ENCODE measurements at places on chromosomes 2 and 18. TPM values are rescaled to one million over a fixed set of nuclear protein-coding genes. Genes with fewer than 3 reads are reported as not detected.

GRCh38 chr18:69495338-69495737 is 94.7 kb downstream of the DOK6 start:
- no peaks in the 10 kb centered on the region for H3K4me1 ChIP-seq
- H3K4me3 ChIP-seq, result no peak overlapping the region
- DNase-seq, result no peak
- no peaks in the 10 kb centered on the region for H3K36me3 ChIP-seq

- DNase-seq, result no peak
- no peaks in the 10 kb centered on the region for H3K4me1 ChIP-seq
- no peak overlapping the region for H3K27ac ChIP-seq
- no peaks in the 10 kb centered on the region for H3K36me3 ChIP-seq
- no peaks in the 10 kb centered on the region for H3K27me3 ChIP-seq
Measured at GRCh38 chr2:128315829-128316776, 2.6 kb downstream of the HS6ST1 start.

DNA sequence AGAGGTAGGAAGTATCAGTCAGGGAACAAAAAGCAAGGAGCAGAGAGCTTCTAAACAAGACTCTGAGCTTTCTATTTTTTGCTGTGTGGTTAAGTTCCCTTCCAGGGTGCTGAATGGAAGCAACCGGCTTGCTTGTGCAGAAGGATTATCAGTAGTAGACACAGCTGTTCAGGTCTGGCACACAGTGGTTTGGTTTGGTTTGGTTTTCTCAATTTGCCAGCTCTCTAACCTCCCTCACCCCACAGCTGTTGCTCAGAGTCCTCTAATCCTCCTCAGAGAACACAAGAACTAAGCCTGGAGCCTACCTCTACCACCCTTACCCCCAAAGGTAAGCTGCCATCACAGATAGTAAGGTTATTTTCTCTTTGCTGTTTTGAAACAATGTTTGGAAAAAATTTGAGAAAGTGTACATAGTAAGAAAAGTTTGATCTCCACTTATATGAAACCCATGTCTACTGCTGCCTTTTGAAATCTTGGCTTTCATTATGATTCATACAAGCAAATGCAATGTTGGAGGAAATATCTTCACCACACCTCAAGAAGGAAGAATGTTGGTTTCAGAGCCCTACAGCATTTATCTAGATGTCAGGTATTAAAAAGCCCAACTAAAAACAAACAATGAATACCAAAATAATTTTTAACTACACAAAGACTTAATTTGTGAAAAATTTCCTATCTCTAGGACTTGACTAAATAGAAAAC is 255.3 kb downstream of the NR4A2 start:
- no peak for DNase-seq
- no peaks in the 10 kb centered on the region for H3K4me1 ChIP-seq
- H3K27ac ChIP-seq, result no peak overlapping the region
- peaks cover 2% of the 10 kb centered on the region for H3K27me3 ChIP-seq
- no peaks in the 10 kb centered on the region for H3K36me3 ChIP-seq

DNA sequence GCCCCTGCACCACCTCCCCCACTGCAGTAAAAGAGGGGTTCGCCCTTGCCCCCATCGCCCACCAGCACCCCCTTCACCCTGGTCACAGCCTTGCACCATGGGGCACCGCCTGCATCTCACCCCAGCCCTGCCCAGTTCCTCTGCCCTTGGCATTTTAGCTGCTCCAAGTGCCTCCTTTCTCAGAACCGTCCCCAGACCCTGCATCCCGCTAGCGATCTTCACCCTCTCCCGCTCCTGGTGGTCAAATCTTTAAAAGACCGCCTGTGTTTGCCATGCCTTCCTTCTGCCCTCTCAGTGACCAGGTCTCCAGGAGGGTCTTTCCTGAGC is 114.7 kb upstream of the OTOS start:
- no peaks in the 10 kb centered on the region for H3K4me1 ChIP-seq
- H3K27ac ChIP-seq, result no peak overlapping the region
- no peaks in the 10 kb centered on the region for H3K27me3 ChIP-seq
- no peak for DNase-seq
- H3K36me3 ChIP-seq, result no peaks in the 10 kb centered on the region

DNA sequence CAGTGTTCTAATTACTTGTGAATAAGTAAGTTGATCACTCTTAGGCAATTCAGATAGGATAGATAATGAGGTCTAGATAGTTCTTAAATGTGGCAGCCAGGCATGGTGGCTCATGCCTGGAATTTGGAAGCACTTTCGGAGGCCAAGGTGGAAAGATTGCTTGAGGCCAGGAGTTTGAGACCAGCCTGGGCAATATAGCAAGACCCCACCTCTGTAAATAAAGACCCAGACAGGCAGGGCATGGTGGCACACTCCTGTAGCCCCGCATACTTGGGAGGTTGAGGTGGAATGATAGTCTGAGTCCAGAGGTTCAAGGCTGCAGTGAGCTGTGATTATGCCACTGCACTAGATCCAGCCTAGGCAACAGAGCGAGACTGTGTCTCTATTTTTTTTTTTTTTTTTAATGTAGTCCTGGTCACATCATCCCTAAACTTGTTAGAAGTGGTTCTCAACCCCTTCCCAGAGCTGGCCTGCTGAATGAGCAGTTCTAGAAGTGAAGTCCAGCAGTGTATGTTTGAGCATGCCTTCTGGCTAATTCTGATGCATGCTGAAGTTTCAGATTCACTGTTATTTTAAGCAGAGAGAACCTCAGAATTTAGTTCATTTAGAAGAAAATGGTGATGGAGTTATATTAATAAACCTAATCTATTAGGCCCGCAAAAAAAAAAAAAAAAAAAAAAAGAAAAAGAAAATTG is 306.2 kb downstream of the PRKCE start:
- no peaks in the 10 kb centered on the region for H3K27me3 ChIP-seq
- no peaks in the 10 kb centered on the region for H3K4me1 ChIP-seq
- no peak overlapping the region for H3K4me3 ChIP-seq
- H3K36me3 ChIP-seq, result no peaks in the 10 kb centered on the region
- no peak overlapping the region for H3K27ac ChIP-seq
- DNase-seq, result no peak

DNA sequence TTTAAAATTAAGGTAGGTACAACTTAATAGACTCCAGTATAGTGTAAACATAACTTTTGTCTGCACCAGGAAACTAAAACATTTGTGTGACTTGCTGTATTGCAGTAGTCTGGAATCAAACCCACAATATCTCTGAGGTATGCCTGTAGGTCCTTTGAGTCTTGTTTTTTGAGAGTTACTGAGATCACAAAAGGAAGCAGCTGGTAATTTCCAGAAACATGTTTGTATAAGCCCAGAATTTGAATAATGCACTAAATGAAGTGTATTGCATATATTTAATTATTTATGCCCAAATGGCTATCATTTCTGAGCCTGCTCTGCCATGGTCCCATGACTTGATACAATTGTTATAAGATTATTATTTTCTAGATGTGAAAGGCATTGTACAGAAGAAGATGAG is 143.3 kb upstream of the LYPD6 start:
- no peak overlapping the region for H3K4me3 ChIP-seq
- no peaks in the 10 kb centered on the region for H3K36me3 ChIP-seq
- DNase-seq, result no peak
- H3K27ac ChIP-seq, result no peak overlapping the region
- H3K27me3 ChIP-seq, result no peaks in the 10 kb centered on the region

GRCh38 chr18:45847119-45847518 is 21.6 kb downstream of the SIGLEC15 start:
- no peaks in the 10 kb centered on the region for H3K27me3 ChIP-seq
- no peak overlapping the region for H3K4me3 ChIP-seq
- no peak for DNase-seq
- no peaks in the 10 kb centered on the region for H3K36me3 ChIP-seq
- no peak overlapping the region for H3K27ac ChIP-seq

DNA sequence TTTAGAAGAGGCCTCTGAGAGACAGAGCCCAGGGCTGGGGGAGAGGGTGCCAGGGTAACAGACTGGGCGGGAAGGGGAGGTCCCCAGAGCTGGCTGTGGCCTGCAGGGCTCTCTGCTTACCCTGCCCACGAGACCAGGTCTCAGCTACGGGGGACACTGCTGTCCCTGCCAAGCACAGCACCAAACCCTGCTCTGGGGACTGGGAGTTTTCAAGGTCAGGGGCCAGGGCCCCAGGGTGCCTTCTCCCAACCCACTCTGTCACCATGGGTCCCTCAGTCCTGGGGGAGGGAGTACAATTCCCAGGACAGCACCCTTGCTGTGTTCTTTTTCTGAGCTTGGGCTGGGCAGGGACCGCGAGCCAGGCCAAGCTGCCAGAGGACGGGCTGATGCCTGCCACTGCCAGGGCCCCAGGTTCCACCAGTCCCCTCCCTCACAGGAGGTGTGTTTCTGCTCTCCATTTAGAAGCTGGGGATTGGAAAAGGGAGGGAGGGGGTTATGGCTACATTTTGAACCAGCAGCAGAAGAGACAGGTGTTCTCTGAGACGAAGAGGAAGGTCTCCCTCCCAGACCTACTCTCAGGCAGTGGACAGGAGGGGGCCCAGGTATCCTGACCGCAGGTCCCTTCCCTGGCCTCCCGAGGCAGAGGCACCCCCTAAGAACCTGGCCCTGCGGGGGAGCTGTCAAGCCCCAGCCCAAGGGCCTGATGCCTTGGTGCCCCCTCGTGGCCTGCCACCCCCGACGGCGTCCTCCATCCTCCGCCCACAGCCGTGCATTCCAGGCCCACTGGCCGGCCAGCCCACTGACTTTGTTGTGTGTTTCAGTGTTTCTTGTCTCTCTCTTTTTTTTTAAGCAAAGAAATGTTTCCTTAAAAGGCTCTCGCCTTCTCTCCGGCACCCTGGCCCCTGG is 80.4 kb downstream of the TNS1 start:
- H3K27me3 ChIP-seq, result no peaks in the 10 kb centered on the region
- peak; percentile 96 for DNase-seq
- H3K4me1 ChIP-seq, result peaks cover 6% of the 10 kb centered on the region

DNA sequence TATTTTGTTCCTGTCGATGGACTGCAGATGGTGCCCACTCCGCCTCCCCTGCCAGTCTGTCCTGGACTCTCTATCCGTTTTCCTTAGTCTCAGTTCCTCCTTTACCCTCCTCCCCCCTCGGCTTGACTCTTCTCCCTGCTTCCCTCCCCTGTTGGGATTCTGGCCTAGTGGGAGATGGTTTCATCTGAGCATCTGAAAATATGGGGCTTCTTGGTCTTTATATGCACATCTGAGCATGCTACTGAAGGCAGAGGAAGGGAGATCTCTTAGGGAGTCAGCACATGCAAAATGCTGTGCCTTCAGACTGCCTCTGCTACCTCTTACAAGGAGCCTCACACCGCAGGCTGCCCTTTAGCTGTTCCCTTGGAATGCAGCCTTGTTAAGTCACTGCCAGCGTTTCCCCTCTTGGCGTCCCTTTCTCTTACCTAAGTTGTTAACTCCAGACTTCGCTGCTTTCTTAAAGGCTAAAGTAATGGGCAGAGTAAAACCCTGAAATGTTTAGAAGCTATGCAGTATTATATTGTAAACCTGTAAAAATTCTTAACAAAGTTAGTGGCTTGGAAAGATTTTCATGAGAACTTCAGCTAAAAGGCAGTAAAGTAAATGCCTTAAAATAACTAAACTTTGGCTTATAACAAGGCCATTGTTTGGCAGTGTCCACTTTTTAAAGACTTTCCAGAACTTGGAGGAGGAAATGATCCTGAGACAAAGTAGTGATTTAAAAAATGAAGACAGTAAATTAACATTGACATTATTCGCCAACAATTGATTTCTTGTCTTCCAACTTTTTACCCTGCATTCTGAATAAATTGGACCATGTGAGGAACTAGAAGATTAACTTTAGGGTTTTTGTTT is 49.8 kb downstream of the LDLRAD4 start:
- H3K27ac ChIP-seq, result peak overlapping the region; percentile 83
- no peaks in the 10 kb centered on the region for H3K36me3 ChIP-seq
- DNase-seq, result no peak

The MAP3K2 gene
- total RNA-seq, result 79.3 TPM

The AFF3 gene
- total RNA-seq, result 10.6 TPM

The FIGN gene
- 12.7 TPM for total RNA-seq

The HSPD1 gene
- total RNA-seq, result 149 TPM

The NYAP2 gene
- 1.7 TPM for total RNA-seq

All from aorta (tissue), 5 donors.